ENCODE measurements at places on chromosomes 2 and 18. TPM values are rescaled to one million over a fixed set of nuclear protein-coding genes. Genes with fewer than 3 reads are reported as not detected.
A peak's percentile ranks its signal among the peaks of the same experiment; 100 is the strongest.

Gene DSG4
- 0.17 TPM for total RNA-seq

- no peak for DNase-seq
These were observed 691.4 kb upstream of the FSHR start for GRCh38 chr2:49845671-49846070.

GRCh38 chr2:45664635-45665261, 13.3 kb downstream of the PRKCE start:
- DNase-seq = no peak

DNA sequence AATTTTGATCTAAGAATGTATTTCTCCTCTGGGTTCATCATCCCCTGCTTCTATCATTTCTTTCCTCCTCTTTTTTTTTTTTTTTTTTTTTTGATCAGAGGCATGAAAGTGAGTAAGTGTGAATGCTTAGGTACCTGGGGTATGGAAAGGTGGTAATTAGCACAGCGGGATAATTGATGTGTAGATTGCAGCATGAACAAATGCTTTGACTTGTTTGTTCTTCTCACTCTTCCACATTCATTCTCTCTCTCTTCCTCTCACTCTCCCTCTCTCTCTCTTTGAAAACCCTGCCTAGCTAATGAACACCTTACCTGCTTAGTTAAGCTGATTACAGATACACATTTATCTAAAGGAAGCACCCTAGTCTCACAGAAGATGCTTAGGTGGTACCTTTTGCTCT, 74.7 kb downstream of the ZEB2 start:
- DNase-seq = no peak

- no peak for DNase-seq
These were observed 189.6 kb downstream of the MYCN start for GRCh38 chr2:16129716-16130540.

DNA sequence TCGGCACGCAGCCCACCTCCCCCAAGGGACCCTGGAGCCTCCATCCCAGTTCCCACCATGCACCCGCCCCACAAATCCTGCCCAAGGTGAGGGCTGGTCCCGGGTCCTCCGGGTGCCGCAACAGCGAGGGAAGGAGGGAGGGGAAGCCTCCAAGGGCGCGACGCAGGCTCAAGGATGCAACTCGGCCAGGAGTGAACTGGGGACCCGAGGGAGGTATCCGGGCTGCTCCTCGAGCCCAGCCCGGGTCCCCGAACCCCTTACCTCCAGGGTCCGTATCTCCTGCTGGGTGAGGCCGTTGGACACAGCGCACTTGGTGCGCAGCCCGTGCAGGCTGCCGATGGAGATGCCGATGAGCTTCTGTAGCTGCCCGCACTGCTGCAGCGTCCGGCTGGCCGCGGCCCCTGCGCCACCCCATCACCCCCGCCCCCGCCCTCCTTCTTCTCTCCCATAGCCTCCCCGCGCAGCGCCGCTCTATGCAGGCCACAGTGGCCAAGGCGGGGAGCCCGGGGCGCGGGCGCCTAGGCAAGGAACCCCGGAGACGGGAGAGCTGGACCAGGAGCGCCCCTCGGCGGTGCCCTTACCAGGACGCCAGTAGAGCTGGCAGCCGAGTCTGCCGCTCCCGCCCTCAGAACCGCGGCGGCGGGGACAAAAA, 124.1 kb downstream of the ANKRD30BL start:
- DNase-seq = peak; percentile 70

DNA sequence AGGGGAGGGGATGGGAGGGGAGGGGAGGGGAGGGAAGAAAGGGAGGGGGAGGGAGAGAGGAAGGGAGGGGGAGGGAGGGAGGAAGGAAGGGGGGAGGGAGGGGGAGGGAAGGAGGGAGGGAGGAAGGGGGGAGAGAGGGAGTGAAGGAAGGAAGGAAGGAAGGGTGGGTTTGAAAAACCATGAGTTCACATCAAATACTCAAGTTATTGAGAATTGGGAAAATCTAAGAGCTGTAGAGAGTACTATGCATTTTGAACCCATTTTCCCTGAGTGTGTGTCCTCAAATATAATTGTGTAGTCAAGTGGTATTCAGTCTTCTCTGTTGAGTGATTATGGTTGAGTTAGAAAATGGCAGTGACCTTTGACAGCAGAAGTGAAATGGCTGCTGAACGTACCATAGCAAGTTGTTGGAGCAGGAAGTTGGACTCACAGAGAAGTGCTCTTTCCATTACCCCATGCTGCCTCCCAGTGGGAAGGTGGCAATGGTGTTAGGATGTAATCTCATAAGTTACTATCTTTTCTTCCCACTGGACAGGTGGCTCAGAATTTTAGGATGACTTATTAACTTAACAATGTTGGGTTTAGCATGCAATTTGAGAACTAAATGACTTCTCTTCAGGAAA, 214.6 kb downstream of the SETBP1 start:
- no peak for DNase-seq
